ENCODE measurements at places on chromosomes 1 and 21. TPM values are rescaled to one million over a fixed set of nuclear protein-coding genes. Genes with fewer than 3 reads are reported as not detected.

- no peak overlapping the region for H3K4me3 ChIP-seq
- no peak for DNase-seq
- H3K27ac ChIP-seq = no peak overlapping the region
- no peaks in the 10 kb centered on the region for H3K36me3 ChIP-seq
- H3K4me1 ChIP-seq = no peaks in the 10 kb centered on the region
Measured at GRCh38 chr1:55363268-55363667, 148.1 kb upstream of the USP24 start.

DNA sequence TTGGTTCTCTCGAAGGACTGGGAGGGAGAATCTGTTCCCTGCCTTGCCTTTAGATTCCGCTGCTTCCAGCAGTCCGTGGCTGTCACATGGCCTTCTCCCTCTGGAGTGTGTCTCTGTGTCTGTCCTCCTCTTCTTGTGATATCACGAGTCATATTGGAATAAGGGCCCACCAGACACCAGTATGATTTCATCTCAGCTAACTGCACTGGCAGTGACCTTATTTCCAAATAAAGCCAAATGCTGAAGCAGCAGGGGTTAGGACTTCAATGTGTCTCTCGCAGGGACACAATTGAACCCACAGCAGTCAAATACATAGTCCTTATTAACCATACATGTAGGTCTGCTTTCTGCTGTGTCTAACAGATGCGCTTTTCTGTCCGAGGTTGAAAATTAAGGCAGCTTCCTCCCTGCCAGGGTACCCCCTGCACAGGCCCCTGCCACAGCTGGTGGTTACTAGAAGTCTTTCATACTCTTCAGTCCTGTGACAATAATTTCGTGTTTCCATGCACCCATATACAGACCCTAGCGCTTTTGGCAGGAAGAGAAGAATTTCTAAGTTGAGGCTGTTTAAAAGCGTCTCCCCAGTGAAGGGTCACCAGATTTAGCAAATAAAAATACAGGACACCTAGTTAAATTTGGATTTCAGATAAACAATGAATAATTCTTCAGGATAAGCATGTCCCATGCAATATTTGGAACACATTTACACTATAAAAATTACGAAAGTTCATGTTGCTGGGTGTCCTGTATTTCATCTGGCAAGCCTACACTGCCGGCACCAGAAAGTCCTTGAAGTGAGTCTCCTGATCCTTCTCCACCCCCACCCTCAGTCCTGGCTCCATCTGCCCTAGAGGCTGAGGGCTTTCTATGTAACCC is 182.1 kb downstream of the ETS2 start:
- H3K36me3 ChIP-seq = no peaks in the 10 kb centered on the region
- no peak overlapping the region for H3K4me3 ChIP-seq
- peaks cover 81% of the 10 kb centered on the region for H3K4me1 ChIP-seq

DNA sequence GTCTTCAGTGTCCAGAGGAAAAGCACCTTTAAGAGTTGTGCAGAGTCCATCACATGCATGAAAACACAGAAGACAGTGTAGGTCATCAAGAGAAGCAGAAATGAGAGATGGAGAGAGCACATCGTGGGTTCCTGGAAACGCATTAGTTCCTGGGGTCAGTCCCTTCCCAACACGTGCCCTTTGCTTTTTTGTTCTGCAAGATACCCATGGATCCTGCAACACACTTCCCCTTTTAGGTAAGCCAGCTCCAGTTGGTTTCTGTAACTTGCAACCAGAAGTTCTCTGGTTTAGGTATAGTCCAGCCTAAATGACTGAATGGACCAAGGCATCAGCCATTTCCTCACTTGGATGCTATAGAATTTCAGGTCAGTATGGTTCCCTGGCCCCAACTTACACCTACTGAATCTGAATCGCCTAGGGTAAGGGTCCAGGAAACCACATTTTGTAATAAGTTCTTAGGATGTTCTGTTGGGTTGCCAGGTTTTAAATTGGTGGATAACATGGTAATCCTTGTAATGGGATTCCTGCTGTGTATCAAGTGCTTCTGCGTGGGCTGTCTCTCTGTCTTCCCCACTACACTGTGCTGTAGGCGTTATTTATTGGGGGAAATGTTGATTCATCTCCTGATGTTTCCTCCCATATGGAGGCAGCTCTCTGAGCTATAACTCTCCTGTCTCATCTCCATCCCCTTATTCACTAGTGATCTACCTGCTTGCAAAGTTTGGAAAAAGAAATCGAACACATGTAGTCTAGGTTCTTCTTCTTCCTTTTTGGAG is 230.6 kb downstream of the TNR start:
- H3K4me1 ChIP-seq = peaks cover 8% of the 10 kb centered on the region
- no peaks in the 10 kb centered on the region for H3K27me3 ChIP-seq
- H3K4me3 ChIP-seq = no peak overlapping the region
- DNase-seq = no peak
- H3K36me3 ChIP-seq = no peaks in the 10 kb centered on the region

- no peaks in the 10 kb centered on the region for H3K36me3 ChIP-seq
- H3K27ac ChIP-seq = no peak overlapping the region
- no peak overlapping the region for H3K4me3 ChIP-seq
- no peak for DNase-seq
- peaks cover 14% of the 10 kb centered on the region for H3K4me1 ChIP-seq
- H3K27me3 ChIP-seq = no peaks in the 10 kb centered on the region
Measured at GRCh38 chr1:201585901-201586300, 47.0 kb downstream of the NAV1 start.

- H3K27me3 ChIP-seq = no peaks in the 10 kb centered on the region
- peak; percentile 91 for DNase-seq
- H3K27ac ChIP-seq = peak overlapping the region; percentile 88
Measured at GRCh38 chr1:2314273-2314802, 77.0 kb downstream of the MORN1 start.

DNA sequence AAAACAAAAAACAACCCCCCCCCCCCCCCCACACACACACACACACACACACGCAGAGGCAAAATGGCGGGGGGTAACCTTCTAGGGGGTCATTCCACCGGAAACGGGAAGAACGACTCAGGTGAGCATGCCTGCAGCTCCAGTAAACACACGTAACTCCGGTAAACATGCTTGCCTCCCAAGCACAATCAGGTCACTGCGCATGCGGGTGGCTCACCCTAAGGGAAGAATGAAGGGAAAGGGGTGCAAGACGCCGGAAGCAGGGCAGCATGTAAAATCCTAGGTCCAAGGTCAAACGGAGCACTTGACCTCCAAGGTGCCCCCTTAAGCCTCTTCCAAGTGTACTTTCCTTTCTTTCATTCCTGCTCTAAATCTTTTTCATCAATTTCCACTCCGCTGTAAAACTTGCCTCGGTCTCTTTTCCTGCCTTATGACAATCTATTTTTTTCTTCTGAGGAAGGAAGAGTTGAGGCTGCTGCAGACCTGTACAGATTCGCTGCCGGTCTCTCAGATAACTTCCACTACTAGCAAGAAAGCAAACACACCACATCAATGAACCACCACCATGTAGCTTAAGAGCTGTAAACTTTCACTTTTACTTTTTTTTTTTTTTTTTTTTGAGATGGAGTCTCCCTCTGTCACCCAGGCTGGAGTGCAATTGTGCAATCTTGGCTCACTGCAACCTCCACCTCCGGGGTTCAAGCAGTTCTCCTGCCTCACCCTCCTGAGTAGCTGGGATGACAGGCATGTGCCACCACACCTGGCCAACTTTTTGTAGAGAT is 21.0 kb upstream of the CBR3 start:
- H3K27ac ChIP-seq = peak overlapping the region; percentile 66
- no peak overlapping the region for H3K4me3 ChIP-seq
- no peak for DNase-seq
- no peaks in the 10 kb centered on the region for H3K27me3 ChIP-seq

GRCh38 chr21:33674226-33674625 is 31.9 kb downstream of the ITSN1 start:
- H3K27me3 ChIP-seq = no peaks in the 10 kb centered on the region
- no peak overlapping the region for H3K4me3 ChIP-seq
- no peak overlapping the region for H3K27ac ChIP-seq

GRCh38 chr1:54604572-54605370 is 18.6 kb downstream of the FAM151A start:
- H3K36me3 ChIP-seq = no peaks in the 10 kb centered on the region
- H3K4me1 ChIP-seq = no peaks in the 10 kb centered on the region
- no peaks in the 10 kb centered on the region for H3K27me3 ChIP-seq
- H3K4me3 ChIP-seq = no peak overlapping the region
- no peak for DNase-seq

DNA sequence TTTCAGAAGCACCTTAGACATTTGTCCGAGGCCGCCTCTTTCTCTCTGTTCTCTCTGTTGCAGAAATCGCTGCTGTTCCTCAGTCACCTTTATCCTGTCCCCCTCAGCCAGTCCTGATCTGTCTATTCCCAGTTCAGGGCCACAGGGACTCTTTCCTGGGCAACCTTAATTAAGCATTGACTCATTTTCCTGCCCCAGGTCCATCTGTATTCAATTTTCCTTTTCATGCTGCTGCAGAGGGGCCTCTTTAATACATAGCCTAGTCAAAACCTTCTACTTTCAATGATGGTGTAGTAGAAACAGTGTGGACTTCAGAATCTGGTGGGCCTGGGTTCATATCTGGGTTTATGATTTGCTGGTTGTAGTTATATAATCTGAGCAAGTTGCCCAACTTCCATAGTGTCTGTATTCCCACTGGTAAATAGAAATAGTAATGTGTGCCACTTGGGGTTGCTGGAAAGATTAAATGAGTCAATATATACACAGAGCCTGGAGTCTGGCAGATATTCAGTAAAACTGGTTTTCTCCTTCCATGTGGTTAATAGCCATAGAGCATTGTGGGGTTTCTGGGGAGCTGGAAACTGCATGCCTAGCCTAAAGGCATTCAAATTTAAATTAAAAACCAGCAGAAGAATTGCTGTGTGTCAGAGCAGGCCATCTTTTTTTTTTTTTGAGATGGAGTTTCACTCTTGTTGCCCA is 4.5 kb downstream of the TRAF5 start:
- no peaks in the 10 kb centered on the region for H3K36me3 ChIP-seq
- peaks cover 33% of the 10 kb centered on the region for H3K4me1 ChIP-seq
- no peaks in the 10 kb centered on the region for H3K27me3 ChIP-seq
- H3K27ac ChIP-seq = no peak overlapping the region
- no peak for DNase-seq

- peak overlapping the region; percentile 58 for H3K27ac ChIP-seq
- no peaks in the 10 kb centered on the region for H3K27me3 ChIP-seq
- H3K36me3 ChIP-seq = peaks cover 22% of the 10 kb centered on the region
- DNase-seq = peak; percentile 69
Measured at GRCh38 chr1:27542463-27543273, 52.7 kb upstream of the WASF2 start.

GRCh38 chr1:14922942-14923726 is 230.4 kb upstream of the TMEM51 start:
- no peaks in the 10 kb centered on the region for H3K27me3 ChIP-seq
- DNase-seq = no peak
- peaks cover 22% of the 10 kb centered on the region for H3K4me1 ChIP-seq

DNA sequence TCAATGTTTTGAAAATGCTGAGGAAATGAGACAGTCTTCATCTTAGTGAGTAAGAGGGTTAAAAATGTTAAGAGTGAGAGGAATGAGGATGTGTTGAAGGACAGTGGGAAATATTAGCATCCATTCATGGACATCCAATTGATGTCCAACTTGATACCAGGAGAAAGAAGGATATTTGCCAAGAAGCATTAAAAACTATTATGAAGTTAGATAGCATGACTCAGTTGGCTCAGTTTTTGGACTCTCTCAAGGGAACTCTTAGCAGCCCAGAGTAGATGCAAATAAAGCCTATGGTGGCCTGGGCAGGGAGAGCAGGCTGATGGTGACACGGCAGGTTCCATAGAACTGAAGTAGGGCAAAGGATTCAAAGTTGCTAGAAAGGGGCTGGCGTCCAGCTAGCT is 171.0 kb downstream of the ZZZ3 start:
- DNase-seq = no peak
- H3K27ac ChIP-seq = no peak overlapping the region
- no peak overlapping the region for H3K4me3 ChIP-seq

- peak; percentile 81 for DNase-seq
- H3K36me3 ChIP-seq = no peaks in the 10 kb centered on the region
Measured at GRCh38 chr1:1281533-1282321, 1.5 kb downstream of the SCNN1D start.

DNA sequence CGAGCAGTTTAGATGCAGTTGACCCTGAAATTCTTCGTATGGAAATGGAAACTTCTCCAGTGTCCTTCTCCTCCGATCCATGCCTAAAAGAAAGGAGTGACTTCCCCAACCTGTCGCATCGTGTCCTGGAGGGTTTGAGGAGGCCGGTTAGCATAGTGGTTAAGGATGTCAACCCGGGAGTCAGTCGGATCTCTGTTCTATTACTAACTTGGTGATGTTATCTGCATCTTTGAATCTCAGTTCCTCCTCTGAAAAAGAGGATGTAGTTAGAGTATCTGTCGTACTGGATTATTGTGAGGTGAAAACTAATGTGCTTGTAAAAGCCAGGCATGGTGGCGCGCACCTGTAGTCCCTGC is 684 bp downstream of the ZBTB8B start:
- peak overlapping the region; percentile 58 for H3K4me3 ChIP-seq
- no peak for DNase-seq
- H3K27ac ChIP-seq = no peak overlapping the region

GRCh38 chr1:225987491-225988316 is 11.4 kb downstream of the SDE2 start:
- H3K36me3 ChIP-seq = peaks cover 41% of the 10 kb centered on the region
- DNase-seq = no peak
- H3K27ac ChIP-seq = no peak overlapping the region
- no peak overlapping the region for H3K4me3 ChIP-seq
- no peaks in the 10 kb centered on the region for H3K4me1 ChIP-seq
- H3K27me3 ChIP-seq = no peaks in the 10 kb centered on the region

GPN2 gene
- total RNA-seq = 20.4 TPM

ERG gene
- total RNA-seq = 38.9 TPM

- no peaks in the 10 kb centered on the region for H3K4me1 ChIP-seq
- no peaks in the 10 kb centered on the region for H3K36me3 ChIP-seq
- H3K27ac ChIP-seq = peak overlapping the region; percentile 69
- no peaks in the 10 kb centered on the region for H3K27me3 ChIP-seq
- no peak overlapping the region for H3K4me3 ChIP-seq
- DNase-seq = peak; percentile 70
Measured at GRCh38 chr1:229158341-229158921, 112.5 kb upstream of the RAB4A start.

- DNase-seq = peak; percentile 27
- H3K27me3 ChIP-seq = peaks cover 30% of the 10 kb centered on the region
- H3K4me3 ChIP-seq = no peak overlapping the region
- H3K4me1 ChIP-seq = peaks cover 26% of the 10 kb centered on the region
- H3K36me3 ChIP-seq = no peaks in the 10 kb centered on the region
Measured at GRCh38 chr1:156627313-156627880, 8.2 kb downstream of the HAPLN2 start.

- H3K4me3 ChIP-seq = no peak overlapping the region
- H3K27me3 ChIP-seq = no peaks in the 10 kb centered on the region
- no peaks in the 10 kb centered on the region for H3K36me3 ChIP-seq
- DNase-seq = no peak
- H3K4me1 ChIP-seq = no peaks in the 10 kb centered on the region
Measured at GRCh38 chr1:71834601-71835441, 447.5 kb downstream of the NEGR1 start.

- H3K27me3 ChIP-seq = no peaks in the 10 kb centered on the region
- no peak overlapping the region for H3K4me3 ChIP-seq
- no peaks in the 10 kb centered on the region for H3K4me1 ChIP-seq
Measured at GRCh38 chr1:9871707-9872425, 38.2 kb downstream of the CTNNBIP1 start.
